Right renal cortex interstitium (tissue), 3 donors: ENCODE measurements at places on chromosomes 6 and 20. TPM values are rescaled to one million over a fixed set of nuclear protein-coding genes. Genes with fewer than 3 reads are reported as not detected.

- DNase-seq = no peak
Observed at GRCh38 chr6:123604067-123604466, 32.7 kb downstream of the TRDN start.

Gene ENPP3
- polyA plus RNA-seq = 8.4 TPM

Gene SIGLEC1
- 0.58 TPM for polyA plus RNA-seq

- DNase-seq = no peak
Observed at GRCh38 chr20:18299364-18299763, 11.0 kb downstream of the ZNF133 start.

Gene MYH7B
- 0.88 TPM for polyA plus RNA-seq

GRCh38 chr6:142416179-142416578 lies 114.4 kb downstream of the ADGRG6 start:
- DNase-seq = no peak

- DNase-seq = no peak
Observed at GRCh38 chr6:161434921-161435747, 161.3 kb upstream of the AGPAT4 start.
